ENCODE measurements at places on chromosomes 3 and 15.

GRCh38 chr3:16432714-16433113, 80.8 kb downstream of the RFTN1 start:
- H3K27me3 ChIP-seq = no peaks in the 10 kb centered on the region
- no peak overlapping the region for H3K4me3 ChIP-seq
- H3K36me3 ChIP-seq = no peaks in the 10 kb centered on the region
- DNase-seq = no peak
- H3K4me1 ChIP-seq = 0 out of 2 replicates have a peak, but pooled peaks cover 2% of the 10 kb centered on the region

GRCh38 chr15:83046558-83047127, 20.4 kb downstream of the BTBD1 start:
- H3K4me3 ChIP-seq = no peak overlapping the region
- no peaks in the 10 kb centered on the region for H3K27me3 ChIP-seq
- no peak for DNase-seq
- H3K4me1 ChIP-seq = no peaks in the 10 kb centered on the region

DNA sequence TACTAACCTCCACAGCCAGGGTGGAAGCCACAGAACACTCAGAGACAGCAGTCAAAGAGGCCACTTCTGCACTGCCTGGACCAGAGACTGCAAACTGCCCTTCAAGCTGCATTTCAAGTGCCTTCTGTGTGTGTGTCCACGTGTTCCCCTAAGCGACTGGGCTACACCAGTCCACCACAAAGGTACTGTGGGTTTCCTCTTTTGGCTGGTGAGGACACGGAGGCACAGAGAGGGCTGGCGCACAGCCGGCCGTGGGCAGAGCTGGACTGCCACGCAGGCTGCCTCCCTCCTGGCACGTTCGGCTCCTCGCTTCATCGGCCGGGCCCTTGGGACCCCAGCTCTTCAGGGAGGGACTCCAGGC, 60.9 kb downstream of the MGLL start:
- H3K27ac ChIP-seq = no peak overlapping the region
- DNase-seq = no peak
- peaks cover 2% of the 10 kb centered on the region for H3K27me3 ChIP-seq

DNA sequence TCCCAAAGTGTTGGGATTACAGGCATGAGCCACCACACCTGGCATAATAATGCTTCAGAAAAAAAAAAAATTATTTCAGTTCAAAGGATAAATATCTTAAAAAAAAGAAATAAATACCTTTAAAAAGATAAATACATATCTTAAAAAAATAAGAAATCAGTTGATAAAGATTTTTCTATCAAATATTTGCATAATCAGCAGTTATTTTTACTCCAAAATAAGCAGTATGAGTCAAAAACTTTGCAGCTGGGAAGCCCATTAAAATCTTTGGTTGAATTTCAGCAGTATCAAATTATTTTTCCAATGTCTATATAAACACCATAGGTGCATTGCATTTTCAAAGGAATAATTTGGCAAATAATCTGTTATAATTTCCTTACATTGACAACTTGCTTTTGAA, 202.5 kb downstream of the KBTBD8 start:
- no peak overlapping the region for H3K27ac ChIP-seq
- H3K27me3 ChIP-seq = no peaks in the 10 kb centered on the region
- DNase-seq = no peak
- H3K4me1 ChIP-seq = no peaks in the 10 kb centered on the region

GRCh38 chr3:122353893-122354401, 28.9 kb downstream of the CSTA start:
- no peaks in the 10 kb centered on the region for H3K36me3 ChIP-seq
- H3K4me3 ChIP-seq = no peak overlapping the region
- H3K27ac ChIP-seq = no peak overlapping the region
- H3K27me3 ChIP-seq = no peaks in the 10 kb centered on the region

DNA sequence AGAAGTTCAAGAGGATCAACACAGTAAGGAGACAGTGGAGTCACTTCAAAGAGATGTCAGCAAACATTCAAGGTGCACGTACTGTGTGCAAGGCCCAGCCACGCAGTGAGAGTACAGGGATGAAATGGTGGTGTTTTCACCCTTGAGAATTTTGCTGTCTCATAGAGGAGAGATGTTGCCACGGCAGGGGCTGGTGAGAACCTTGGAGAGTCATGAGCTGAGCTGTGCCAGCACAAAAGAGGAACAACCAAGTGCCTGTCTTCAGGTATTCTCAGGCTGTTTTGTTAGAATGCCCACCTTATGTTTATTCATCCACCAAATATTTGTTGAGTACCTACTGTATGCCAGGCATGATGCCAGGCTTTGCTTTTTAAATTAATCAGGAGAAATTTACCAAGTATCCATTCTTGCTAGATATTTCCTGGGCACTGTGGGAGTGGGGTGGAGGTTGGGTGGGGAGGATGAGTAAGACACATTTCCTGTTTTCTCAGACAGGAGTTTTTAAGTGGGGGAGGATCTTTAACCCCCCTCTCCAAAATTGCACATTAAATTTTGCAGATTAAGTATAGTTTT, 72.6 kb downstream of the SLC6A11 start:
- H3K27me3 ChIP-seq = peaks cover 3% of the 10 kb centered on the region
- H3K4me3 ChIP-seq = no peak overlapping the region
- no peak overlapping the region for H3K27ac ChIP-seq
- no peaks in the 10 kb centered on the region for H3K36me3 ChIP-seq
- H3K4me1 ChIP-seq = no peaks in the 10 kb centered on the region

- H3K27ac ChIP-seq = no peak overlapping the region
- H3K36me3 ChIP-seq = no peaks in the 10 kb centered on the region
- H3K4me1 ChIP-seq = no peaks in the 10 kb centered on the region
- no peak for DNase-seq
- no peaks in the 10 kb centered on the region for H3K27me3 ChIP-seq
Observed at GRCh38 chr3:117084739-117085270, 375.2 kb downstream of the TUSC7 start.

- DNase-seq = no peak
- no peaks in the 10 kb centered on the region for H3K27me3 ChIP-seq
- no peak overlapping the region for H3K27ac ChIP-seq
- H3K4me1 ChIP-seq = no peaks in the 10 kb centered on the region
- no peak overlapping the region for H3K4me3 ChIP-seq
Observed at GRCh38 chr15:72192416-72192815, 5.2 kb downstream of the GRAMD2A start.

DNA sequence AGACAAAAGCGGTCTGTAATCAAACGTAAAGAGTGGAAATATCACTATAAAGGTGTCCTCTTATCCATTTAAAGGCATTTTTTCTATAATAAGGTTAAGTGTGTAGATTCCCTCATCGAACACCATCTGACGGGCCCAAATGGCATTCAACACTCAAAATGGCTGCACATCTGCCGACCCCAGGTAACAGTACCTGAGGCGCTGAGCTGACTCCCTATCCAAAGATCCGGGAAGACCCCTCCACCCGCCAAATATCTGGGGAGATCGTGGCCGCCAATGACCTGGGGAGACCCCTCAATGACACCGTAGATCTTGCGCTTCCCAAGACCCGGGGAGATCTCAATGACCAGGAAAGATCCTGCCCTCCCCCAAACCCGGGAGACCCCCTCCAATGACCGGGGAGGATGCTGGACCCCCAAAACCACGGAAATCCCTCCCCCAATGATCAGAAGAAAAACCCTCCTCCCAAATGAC, 476 bp downstream of the IP6K2 start:
- no peak overlapping the region for H3K27ac ChIP-seq
- DNase-seq = no peak
- H3K4me1 ChIP-seq = 0 out of 2 replicates have a peak, but pooled peaks cover 2% of the 10 kb centered on the region
- H3K4me3 ChIP-seq = peak overlapping the region; percentile 100

- no peaks in the 10 kb centered on the region for H3K27me3 ChIP-seq
- no peaks in the 10 kb centered on the region for H3K36me3 ChIP-seq
- peaks cover 3% of the 10 kb centered on the region for H3K4me1 ChIP-seq
- DNase-seq = no peak
Observed at GRCh38 chr3:115804713-115805119, 181.4 kb downstream of the GAP43 start.

- DNase-seq = no peak
- H3K4me1 ChIP-seq = 0 out of 2 replicates have a peak, but pooled peaks cover 4% of the 10 kb centered on the region
- H3K27me3 ChIP-seq = no peaks in the 10 kb centered on the region
- H3K27ac ChIP-seq = no peak overlapping the region
Observed at GRCh38 chr15:70502529-70502928, 260.8 kb downstream of the UACA start.

DNA sequence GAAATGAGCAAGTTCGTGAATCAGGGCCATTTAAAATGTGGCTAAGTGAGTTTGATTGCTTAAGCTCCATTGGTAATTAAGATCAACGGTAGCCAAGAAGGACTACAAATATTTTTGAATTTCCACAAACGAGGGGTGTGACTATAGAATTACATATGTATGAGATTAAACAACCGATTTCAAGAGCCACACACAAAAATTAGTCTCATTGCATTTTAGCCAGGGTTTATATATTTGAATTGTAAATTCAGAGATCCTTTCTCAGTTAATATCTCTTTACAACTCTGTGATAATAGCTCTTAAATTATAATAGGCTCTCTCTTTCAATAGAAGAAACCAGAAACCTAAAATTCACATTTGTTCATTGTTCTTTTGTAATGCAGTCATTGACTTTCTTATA, 325.6 kb upstream of the ICE2 start:
- DNase-seq = no peak
- peak overlapping the region; percentile 98 for H3K27ac ChIP-seq
- H3K27me3 ChIP-seq = no peaks in the 10 kb centered on the region
- no peak overlapping the region for H3K4me3 ChIP-seq
- no peaks in the 10 kb centered on the region for H3K4me1 ChIP-seq
- no peaks in the 10 kb centered on the region for H3K36me3 ChIP-seq

DNA sequence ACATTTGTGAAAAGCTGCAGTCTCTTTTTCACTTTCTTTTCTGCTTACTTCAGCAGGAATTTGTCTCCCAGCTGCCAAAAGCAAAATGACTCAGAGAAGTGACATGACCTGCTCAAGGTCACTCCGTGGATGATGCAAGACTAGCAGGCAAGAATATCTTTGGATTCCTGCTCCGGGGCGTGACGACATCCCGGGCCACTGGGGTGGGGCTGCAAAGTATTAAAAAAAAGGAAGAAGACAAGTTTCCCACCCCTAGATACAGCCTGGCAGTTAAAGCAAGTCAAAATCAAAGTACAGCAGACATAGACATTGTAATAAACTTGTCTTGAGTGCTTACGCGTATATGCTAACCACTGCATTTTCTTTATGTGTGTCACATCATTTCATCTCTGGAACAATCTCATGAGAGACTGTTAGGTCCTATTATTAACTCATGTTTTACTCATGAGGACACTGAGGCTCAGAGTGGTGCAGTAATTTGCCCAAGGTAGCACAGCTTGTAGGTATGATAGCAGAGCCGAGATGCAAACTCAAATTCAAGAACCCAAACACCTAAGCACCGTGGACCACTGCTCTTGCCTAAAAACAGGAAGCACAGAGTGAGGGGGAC, 485.2 kb upstream of the PROK2 start:
- H3K36me3 ChIP-seq = no peaks in the 10 kb centered on the region
- no peak for DNase-seq
- H3K4me1 ChIP-seq = peaks cover 3% of the 10 kb centered on the region
- no peaks in the 10 kb centered on the region for H3K27me3 ChIP-seq
